GM13977 (cell line): ENCODE measurements at places on chromosomes 12 and 14.

- peak; percentile 48 for DNase-seq
Measured at GRCh38 chr12:130041983-130042812, 120.1 kb upstream of the FZD10 start.

DNA sequence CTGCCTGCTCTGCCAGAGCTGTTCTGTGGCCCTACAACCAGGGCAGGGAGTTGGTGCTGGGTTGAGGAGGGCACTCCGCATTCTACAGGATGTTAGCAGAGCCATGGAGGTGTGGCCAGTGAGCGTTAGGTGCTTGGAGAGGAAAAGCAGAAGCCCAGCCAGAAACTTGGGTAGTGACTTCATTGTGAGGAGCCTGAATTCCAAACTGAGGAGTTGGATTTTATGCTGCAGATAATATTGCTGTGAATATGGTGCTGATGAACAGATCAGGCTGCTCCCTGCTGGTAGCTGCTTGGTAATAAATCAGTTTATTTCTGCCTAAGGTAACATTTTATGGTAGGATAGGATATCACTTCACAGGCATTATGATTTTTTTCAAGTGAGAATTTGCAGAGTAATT lies 7.1 kb upstream of the CCDC175 start:
- no peak for DNase-seq

DNA sequence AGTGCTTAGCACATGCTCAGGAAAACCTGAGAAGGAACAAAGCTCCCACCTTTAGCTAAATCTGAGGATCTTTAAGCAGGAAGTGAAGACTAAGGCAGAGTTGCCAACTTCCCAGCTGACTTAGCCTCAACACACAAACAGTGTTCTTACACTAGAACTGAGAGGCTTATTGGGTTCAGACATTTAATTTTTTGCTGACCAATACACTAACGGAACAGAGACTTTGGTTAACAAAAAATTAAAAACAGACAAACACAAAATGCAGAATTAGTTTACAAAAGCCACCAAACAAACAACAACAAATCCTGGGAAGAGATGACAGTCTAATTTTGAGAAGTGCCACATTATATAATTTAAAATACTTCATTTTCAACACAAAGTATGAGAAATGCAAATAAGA lies 1123.7 kb upstream of the ATXN7L3B start:
- DNase-seq = no peak

DNA sequence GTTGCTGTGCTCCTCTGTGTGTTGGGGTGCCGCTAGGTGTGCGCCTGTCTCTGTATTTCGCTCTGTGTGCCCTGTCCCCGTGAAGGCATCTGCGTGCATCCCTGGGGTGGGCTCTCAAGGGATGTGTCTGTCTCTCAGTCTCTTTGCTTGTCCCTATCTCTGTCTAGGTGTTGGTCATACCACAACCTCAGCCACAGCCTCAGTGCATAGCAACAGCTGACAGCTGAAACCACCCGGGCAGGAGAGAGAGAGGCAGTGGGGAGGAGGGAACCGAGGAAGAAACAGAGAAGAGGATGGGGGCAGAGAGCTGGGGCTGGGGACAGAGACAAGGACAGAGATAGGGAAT lies 953 bp upstream of the NXPH4 start:
- DNase-seq = peak; percentile 80

- DNase-seq = no peak
Measured at GRCh38 chr14:89941830-89942377, 12.6 kb downstream of the EFCAB11 start.

DNA sequence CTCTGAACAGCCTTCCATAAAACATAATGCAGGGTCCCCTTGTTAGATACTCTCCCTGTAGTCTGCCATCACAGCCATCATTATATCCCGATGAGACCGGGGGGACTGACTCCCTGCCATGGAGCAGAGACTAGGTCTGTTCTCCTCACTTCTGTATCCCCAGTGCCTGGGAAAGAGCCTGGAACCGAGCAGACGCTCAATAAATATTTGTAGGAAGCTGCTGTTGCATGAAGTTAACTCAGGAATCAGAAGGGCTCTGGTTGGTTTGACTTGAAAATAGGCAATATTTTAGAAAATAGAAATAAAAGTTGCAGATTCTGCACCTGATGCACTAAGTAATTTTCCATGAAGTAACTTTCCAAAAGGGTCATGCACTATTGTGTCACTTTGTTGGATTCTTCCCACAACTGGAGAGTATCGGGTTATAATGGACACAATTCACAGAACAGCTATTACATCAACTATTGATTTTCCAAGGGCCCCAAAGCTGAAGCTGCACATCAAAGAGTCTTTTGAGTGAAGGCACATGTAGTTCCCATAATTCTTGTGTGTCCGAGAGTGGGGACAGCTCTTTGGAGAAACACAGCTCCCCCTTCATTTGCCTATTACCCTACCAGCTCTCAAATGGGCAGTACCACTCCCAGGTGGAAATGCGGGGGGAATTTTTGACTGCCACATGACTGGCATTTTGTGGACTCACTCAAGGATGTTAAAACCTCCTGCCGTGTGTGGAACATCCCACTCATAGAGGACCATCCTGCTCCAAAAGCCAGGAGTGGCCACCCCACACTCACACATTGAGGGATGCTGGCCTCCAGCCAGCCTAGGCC lies 18.8 kb downstream of the CLMN start:
- no peak for DNase-seq

- DNase-seq = no peak
Measured at GRCh38 chr12:70486588-70486987, 120.5 kb downstream of the KCNMB4 start.

GRCh38 chr14:25092258-25092740 lies 42.4 kb upstream of the STXBP6 start:
- DNase-seq = no peak

DNA sequence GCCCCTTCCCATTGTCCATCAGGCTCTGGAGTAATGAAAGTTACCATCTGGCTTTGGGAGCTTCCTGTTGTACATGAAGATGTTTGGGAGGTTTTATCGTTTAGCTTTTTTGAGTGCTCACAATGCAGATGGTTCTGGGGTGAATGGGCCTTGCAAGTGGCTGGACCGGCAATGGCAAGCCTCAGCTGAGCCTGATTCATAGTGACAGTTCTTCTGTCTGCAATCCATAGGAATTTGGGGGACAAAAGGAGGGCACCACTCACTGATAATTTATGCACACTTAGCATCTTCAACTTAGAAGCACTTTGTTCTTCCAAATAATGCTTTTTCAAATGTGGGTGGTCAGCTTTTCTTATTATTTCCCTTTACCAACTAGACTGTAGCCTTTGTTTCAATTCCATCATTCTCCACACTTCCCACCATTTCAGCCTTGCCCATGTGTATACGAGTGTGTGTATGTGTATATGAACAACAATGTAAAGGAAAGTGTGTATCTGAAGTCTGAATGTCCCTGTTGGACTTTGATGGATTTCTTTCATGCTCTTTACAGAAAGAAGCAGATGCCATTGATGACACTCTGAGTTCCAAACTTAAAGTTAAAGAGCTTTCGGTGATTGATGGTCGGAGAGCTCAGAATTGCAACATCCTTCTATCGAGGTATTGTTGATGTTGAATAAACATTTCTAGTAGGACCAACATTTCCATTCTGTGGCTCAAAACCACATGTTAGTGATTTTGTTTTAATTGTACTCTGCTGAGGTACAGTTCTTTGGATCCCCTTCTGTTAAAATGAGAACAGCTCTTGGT lies 125.5 kb downstream of the GPR135 start:
- no peak for DNase-seq

- DNase-seq = peak; percentile 37
Measured at GRCh38 chr14:102140027-102140749, 491 bp downstream of the WDR20 start.

DNA sequence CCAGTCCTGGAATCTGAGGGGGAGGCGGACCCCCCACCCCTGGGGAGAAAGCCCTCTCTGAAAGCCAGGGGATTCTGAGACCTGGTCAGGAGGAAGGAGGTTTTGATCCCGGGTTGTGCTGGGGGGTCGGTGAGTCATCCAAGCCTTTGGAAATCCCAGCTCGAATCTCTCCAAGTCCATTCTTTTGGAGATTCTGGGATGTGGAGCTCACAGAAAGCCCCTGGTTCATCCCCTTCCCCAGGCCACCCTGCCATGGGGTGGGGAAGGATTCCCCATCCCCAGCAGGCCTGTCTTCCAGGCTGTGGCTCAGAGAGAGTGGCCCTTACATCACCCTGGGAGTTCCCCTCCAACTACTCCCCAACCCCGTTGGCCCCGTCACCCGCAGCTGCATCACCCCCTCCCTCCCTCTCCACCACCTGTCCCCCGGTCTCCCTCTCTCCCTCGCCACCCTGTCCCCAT lies 14.3 kb downstream of the EXOC3L4 start:
- DNase-seq = peak; percentile 91

- no peak for DNase-seq
Measured at GRCh38 chr12:122732170-122732569, 1.5 kb upstream of the HCAR1 start.

DNA sequence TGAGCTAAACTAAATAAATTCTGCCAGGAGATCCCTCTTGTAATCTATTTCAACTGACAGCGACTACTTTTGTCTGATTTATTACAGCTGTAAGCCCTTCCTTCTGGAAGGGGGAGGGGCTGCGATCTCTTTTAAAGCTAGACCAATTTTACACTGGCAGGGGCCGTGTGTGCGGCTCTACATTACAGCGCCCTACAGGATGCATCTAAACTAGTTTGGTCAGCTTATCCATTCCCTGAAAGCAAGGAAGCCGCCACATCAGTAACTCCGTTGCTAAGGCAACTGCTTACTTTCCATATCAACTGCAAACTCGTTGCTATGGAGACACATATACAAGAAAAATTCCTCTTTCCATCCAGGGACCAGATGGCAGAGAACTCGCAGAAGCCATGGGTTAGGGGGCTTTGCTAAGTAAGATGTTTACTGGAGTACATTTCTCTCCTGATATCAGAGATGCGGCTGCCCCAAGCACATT lies 17.4 kb downstream of the FOXN3 start:
- DNase-seq = no peak

GRCh38 chr14:24206260-24207103 lies 986 bp downstream of the TSSK4 start:
- no peak for DNase-seq

DNA sequence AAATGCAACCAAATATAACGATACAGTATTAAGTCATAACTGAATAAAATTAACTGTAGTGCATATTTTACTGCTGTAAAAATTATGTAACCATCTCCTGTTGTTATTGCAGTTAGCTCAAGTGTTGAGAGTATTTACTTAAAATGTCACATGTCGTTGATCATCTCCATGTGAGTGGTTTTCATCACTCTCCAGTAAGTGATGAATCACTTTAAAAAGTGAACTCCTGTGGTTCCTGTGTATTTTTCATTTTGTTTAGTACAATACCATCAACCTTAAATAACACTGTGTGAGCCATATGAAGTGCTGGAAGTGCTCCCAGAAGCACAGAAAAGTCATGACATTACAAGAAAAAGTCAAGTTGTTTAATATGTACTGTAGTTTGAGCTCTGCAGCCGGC lies 104.7 kb upstream of the SLCO1B1 start:
- DNase-seq = no peak

DNA sequence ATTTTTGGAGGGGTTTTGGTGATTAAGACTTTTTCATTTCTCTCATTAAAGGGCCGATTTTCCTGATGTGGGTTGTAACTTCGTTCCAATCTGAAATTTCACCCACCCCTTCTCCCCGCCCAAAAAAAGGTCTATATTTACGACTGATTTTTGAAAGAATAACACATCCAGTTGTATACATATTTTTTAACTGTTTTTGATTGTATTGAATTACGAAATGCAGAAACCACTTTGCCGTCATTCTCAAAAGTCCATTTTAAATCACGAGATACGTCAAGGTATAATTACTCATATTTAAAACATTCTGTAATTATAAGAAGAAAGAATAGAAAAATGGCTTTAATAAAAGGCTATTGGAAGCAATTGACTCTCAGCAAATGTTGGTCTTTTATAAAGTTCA lies 520.7 kb downstream of the MED13L start:
- DNase-seq = no peak

- DNase-seq = no peak
Measured at GRCh38 chr12:38113991-38114390, 202.6 kb upstream of the ALG10B start.

GRCh38 chr14:103214461-103214958 lies 91.2 kb downstream of the TNFAIP2 start:
- no peak for DNase-seq

DNA sequence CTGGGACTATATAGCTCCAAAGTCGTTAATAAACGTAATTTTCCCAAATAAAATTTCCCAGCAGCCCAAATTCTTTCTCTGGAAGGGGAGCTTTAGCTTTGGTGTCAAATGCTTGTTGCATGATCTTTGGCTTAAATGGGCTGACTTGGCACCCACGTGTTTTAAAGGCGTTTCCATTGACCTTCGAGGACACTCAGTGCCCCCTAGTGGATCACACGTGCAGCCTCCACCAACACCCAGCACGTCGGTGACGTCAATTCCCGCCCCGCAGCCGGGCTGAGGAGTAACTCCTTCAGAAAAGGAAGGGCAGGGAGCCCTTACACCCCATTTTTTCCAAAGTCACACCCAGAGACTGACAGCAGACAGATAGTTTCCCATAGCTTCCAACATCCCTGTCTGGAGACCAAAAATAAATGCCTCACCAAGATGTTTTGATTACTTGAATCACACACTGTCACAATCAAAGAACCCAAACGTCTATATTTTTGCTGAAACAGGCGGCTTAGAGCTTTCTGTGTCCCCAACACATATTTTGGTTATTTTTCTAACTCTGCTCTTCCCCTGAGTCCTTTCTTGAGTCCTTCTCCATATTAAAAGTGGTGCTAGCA lies 707.9 kb downstream of the AACS start:
- peak; percentile 50 for DNase-seq

DNA sequence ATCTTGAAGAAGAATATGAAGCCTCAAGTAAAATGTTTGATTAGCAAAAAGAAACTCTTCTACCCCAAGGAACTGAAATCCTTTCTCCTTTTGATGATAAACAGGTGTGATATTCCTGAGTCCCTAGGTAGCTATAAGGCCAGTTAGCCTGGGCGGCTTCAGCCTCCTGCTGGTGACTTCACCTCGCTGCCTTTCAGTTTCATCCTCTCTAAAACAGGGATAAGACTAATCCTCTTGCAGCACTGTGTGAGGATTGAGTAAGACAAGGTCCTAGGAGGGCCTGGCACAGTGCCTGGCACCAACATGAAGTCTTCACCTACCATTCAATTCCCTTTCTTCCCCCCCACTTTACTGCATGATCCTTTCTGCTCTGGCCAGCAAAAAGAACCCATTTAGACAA lies 42.1 kb downstream of the CIT start:
- DNase-seq = no peak

DNA sequence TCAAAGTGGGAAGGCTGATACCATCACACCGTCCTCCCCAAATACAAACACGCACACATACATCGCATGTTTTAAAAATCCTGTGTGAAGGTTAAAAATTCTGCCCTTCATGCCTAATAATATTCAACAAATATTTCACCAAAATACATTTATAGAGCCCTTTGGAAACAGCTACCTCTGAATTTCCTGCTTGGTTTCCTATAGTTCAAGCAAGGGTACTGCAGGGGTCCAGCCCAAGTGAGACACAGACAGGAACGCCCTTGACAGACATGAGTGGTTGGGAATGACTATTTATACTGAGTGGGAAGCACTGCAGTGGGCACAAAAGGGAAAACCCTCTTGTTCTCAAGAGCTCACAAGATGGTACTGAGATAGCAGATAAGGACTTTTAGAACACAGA lies 51.0 kb downstream of the ST8SIA1 start:
- no peak for DNase-seq
